ENCODE measurements at places on chromosomes 12 and 14. TPM values are rescaled to one million over a fixed set of nuclear protein-coding genes. Genes with fewer than 3 reads are reported as not detected.

Gene MANSC1
- total RNA-seq = 5.6 TPM

Gene RIMKLB
- 25.6 TPM for total RNA-seq

Gene HOXC13
- not detected for total RNA-seq

Gene VPS33A
- 3.3 TPM for total RNA-seq

Gene MBIP
- 33.4 TPM for total RNA-seq

Gene IL23A
- 0.97 TPM for total RNA-seq

- no peak for DNase-seq
Measured at GRCh38 chr14:102922490-102923200, at the start of gene AMN. Gene AMN (plus strand): TSS chr14:102922663. CDS start chr14:102922689, 26 bp downstream.
